ENCODE measurements at places on chromosomes 6 and 20.

DNA sequence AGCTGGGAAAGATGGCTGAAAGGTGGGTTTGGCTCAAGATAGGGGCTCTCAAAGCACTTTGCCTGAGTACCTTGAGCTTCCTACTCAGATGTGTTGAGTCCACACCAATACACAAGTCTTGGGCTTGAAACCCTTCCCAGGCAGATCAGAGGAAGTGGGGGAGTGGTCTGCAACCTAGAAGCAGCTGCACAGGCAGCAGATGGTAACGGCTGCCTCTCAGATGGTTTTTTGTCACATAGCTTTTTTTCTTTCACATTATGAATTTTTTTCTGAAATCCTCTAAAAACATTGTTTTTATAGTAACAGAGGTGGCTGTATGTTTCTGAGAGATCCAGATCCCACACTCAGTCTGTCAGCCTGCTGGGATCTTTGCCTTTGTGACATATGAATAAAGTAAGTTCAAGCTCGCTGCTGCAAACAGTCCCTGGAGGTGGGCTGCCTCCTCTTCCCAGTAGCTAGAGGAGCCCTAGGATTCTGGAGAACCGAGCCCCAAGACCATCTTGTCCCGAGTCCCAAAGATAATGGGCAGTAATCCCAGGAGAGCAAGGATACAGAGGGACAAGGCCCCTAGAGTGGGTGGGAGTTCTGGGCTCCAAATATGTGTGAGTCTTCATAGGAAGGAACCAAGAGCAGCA is 97.1 kb upstream of the TOP1 start:
- DNase-seq = no peak

DNA sequence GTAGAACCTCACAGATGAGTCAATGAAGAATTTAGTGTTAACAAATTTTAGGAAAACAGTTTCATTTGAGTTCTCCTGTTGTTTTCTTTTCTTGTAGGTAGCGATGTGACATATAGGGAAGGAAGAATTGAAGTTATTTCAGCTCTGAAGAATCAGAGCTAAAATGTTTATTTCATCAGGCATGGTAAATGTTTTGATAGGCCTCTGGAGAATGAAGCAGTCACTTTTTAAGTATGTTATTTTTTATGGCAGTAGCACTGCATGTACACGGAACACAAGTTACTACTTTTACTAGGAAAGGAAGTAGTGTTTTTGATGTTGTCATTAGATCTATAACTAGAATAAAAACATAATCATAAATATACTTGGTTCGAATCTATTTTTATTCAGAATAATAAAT is 1357.3 kb upstream of the CITED2 start:
- DNase-seq = no peak

DNA sequence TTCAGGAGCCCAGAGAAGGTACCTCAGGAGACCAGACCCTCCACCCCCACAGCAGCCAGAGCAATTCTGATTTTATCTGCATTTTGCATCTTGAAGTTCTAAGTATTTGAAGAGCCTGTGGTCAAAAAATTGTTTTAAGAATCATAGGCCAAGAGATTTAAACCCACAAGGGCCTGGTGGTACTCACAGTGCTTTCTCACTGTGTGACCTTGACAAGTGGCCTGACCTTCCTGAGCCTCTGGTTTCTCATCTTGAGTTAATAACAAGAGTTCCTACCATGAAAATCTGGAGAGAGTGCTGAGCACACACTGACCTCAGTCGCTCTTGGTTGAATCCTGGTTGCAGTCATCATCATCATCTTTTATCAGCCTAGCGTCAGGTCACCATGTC is 45.4 kb upstream of the ID1 start:
- no peak for DNase-seq

DNA sequence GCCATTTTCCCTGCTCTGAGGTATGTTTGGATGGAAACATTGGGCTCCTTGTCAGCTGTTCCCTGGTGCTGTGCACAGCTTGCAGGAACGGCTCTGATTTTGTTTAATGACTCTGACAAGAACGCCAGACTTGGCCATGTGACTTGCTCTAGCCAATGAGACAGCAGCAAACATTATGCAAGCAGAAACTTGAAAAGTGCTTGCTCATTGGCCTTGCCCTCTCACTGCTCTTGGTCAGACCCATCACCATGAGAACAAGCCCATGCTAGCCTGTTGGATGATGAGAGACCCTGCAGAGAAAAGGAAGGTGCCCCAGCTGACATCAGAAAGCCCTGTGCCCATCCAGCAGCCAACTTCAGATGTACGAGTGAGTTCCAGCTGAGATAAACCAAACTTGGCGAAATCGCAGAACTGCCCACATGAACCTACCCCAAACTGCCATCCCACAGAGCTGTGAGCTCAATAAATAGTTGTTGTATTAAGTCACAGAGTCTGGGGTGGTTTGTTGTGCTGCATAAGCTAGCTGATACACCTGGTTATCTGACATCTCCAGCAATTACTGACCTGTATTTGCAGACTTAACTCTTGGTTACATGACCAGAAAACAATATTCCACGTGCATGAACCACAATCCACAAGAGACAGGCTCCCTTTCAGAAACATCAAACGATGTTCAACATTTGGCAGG is 96.9 kb downstream of the JPH2 start:
- no peak for DNase-seq

GRCh38 chr6:89989742-89990141 is 95.5 kb downstream of the GJA10 start:
- no peak for DNase-seq

- DNase-seq = no peak
Measured at GRCh38 chr6:121951918-121952379, 447.5 kb upstream of the HSF2 start.

GRCh38 chr6:27280540-27281000 is 31.5 kb downstream of the POM121L2 start:
- no peak for DNase-seq

- no peak for DNase-seq
Measured at GRCh38 chr6:136464874-136465273, 85.3 kb downstream of the MAP7 start.

DNA sequence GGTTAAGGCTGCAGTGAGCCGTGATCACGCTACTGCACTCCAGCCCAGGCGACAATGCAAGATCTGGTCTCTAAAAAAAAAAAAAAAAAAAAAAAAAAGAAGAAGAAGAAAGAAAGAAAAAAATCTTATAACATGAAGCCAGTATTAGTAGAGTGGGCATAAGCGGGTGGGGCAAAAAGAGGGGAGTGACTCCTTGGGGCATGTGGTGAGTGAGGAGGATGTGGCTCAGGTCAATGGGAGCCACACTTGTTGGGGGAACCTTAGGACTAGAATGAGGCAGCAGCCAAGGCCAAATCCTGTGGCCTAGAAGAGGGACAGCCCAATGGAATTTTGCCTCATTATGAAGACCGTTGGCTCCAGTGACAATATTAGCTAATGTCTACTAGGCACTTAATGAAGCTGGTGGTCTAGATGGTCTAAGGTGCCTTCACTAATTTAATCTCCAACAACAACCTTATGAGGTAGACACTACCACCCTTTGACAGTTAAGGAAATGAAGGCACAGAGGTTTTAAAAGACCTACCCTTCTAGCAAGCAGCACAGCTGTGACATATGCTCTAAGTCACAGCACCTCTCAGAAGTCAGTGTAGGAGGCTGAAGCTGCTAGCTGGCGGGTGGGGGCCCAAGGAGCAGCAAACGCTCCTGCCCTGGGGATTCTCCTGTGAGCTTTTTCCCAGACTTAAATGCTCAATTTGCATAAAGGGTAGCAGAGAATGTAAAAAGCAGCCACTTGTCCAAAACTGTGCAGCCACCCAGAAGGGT is 23.6 kb upstream of the ARMC12 start:
- DNase-seq = no peak

GRCh38 chr20:5865604-5866003 is 84.7 kb downstream of the TRMT6 start:
- no peak for DNase-seq

GRCh38 chr20:13008761-13009681 is at the start of gene SPTLC3:
TSS of gene SPTLC3 (plus strand) at chr20:13008972. CDS start at chr20:13009268, 296 bp downstream.
- no peak for DNase-seq

- no peak for DNase-seq
Measured at GRCh38 chr20:20887593-20888265, 175.3 kb upstream of the RALGAPA2 start.

GRCh38 chr6:168016176-168016620 is 18.7 kb downstream of the KIF25 start:
- no peak for DNase-seq

GRCh38 chr6:127022302-127022701 is 96.2 kb upstream of the RSPO3 start:
- DNase-seq = no peak

DNA sequence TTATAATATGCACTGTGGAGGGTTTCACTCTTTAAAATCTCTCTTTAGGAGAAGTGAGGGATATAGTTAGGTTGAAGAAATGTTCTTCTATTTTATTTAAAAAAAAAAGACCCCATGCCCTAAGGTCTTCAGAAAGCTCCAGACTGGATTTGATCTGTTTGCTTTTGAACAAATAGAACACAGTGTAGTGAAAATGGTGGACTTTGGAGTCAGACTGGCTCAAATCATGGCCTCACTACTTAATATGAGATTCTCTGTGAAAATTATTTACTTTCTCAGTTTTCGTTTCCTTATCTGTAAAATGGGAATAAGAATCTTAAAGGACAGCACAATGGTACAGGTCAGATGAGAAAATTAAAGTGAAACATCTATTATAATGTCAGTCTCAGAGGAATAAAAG is 203.9 kb downstream of the ASCC3 start:
- DNase-seq = no peak

DNA sequence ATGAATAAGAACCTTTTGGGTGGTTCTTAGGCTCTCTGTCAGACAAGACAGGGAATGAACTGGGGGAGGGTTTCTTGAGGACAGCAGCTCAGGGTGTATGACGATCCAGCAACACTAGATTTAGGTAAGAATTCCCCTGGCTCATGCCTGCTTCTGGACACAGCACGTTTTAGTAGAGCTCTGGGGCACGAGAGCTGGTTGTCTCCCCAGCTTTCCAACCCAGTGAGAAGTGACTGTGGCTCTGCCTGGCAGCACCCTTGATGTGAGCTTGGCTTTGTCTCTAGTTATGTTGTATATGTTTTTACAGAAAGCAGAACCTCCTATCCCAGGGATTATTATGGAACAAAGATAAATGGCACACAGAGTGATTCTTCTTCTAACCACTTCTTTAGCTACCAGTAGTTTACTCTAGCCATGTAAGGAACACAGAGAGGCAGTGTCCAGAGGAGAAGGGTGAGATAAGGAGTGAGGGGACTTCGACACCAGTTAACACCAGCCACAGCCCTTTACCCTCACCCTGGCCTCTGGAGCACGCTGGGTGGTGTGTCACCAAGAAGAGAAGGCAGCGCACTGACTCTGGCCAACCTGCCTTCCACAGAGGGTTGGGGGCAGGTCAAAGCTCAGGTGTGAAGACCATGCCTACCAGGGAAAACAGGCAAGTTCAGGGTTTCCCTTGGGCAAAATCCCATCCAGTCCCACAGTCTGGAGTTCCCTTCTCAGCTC is 3.9 kb downstream of the APOBEC2 start:
- DNase-seq = no peak

DNA sequence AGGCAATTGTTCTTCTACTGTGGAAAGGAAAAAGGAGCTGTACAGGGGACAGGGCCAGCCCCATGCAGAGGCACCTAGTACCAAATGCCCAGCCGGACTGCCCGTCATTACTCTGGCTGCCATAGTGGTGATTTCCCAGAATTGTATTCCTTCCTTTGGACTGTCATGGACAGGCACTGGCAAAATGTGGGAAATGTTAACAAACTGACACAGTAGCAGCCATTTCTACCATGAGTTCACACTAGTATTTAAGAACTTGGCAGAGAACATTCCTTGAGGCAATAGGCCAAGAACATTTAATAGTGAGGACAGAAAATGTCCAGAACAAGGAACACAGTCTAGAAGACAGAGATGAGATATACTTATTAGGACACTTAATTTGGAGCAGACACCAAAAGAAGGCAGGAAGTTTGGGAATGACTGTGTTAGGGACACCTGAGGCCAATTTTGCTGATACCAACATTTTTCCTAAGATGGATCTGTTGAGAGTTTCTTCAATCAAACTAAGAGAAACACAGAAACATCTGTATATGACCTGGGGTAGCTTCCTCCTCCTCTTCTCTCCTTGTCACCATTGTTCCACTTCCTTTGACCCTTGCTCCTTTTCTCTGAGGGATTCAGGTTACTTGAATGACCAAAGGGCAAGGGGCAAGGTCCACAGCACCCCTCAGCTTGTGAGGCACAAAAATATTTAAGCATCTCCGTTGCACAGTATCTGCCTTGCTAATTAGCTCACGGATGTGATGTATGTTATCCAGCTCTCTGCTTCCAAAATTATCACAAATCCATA is 14.9 kb downstream of the ADTRP start:
- no peak for DNase-seq

- DNase-seq = no peak
Measured at GRCh38 chr20:61661583-61661982, 404.1 kb downstream of the TAF4 start.

DNA sequence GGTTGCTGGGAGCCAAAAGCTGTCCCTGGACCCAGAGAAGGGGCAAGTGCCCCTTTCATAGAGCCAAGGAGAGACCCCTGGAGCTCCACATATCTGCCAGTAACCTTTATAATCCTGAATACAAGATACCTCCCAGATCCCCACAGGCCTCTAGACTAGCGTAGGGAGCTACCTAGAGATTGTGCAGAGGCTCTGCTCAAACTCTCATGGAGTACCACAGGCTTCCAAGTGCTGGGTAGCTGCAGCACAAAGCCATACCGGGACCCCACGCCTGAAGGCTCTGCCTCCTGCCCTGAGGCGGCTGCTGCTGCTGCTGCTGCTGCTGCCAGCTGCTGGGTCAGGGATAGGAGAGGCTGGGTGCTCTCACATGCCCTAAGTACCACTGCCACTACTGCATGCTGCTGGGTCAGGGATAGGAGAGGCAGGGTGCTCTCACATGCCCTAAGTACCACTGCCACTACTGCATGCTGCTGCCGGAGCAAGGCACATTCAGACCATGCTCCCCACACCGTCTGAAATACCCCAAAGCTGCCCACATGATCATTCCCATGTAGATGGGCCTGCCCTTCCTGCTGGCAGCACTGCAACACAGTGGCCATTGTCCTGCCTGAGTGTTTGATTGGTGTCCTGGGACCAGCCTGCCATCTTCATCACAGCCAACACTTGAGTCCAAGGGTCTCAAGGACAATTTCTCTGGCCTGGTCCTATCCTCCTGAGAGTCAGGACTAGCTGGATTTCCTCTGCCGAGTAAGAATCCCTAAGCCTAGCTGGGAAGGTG is 1434.3 kb upstream of the ADGRB3 start:
- DNase-seq = no peak

DNA sequence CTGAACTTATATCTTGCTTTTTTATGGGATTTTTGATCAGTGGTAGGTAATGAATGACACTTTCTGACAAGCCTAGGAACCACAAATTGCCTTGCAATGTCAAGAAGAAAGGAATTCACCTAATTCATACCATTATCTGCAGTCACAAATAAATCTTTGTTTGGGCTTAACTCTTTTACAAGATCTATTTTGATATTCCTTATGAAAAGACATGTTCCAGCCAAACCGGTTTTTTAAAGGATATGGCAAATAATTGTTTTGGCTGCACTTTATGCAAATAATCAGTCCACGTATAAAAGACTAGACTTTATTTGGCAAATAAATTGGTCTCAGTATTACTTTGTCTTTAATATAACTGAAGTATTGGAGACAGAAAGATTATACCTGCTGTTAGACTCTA is 771.7 kb upstream of the ADGRB3 start:
- no peak for DNase-seq
